OCI-LY7 (cell line): ENCODE measurements at places on chromosomes 11 and 22. TPM values are rescaled to one million over a fixed set of nuclear protein-coding genes. Genes with fewer than 3 reads are reported as not detected.

The CST6 gene
- not detected in 2 replicates for total RNA-seq

The SMARCB1 gene
- total RNA-seq = 242 and 252 TPM in 2 replicates

The SLC25A18 gene
- total RNA-seq = not detected in 2 replicates

The TRIM68 gene
- total RNA-seq = 11.9 and 15.8 TPM in 2 replicates

The DCDC1 gene
- not detected in 2 replicates for total RNA-seq

The ME3 gene
- total RNA-seq = not detected in 2 replicates

The MCHR1 gene
- not detected in 2 replicates for total RNA-seq

The CRYBA4 gene
- 1.3 TPM in 1 of 2 replicates, not detected in the other for total RNA-seq

The EIF3M gene
- 329 and 352 TPM in 2 replicates for total RNA-seq

The NCF4 gene
- total RNA-seq = 97.4 and 121 TPM in 2 replicates

The SLC22A12 gene
- not detected in 2 replicates for total RNA-seq

The MS4A14 gene
- 0.18 TPM in 1 of 2 replicates, not detected in the other for total RNA-seq

The PHF21B gene
- 12.4 TPM in 2 replicates for total RNA-seq

The ART5 gene
- not detected in 2 replicates for total RNA-seq

The TANGO2 gene
- 23.3 and 25.0 TPM in 2 replicates for total RNA-seq

The XKR3 gene
- not detected in 2 replicates for total RNA-seq

The CRYBB2 gene
- total RNA-seq = not detected in 2 replicates

The BAIAP2L2 gene
- 1.9 and 2.4 TPM in 2 replicates for total RNA-seq

The TTC12 gene
- total RNA-seq = 3.9 and 4.1 TPM in 2 replicates

The DGCR6L gene
- 18.9 and 22.5 TPM in 2 replicates for total RNA-seq

The PATE2 gene
- 1.1 and 1.4 TPM in 2 replicates for total RNA-seq

The C22orf31 gene
- total RNA-seq = not detected in 2 replicates

The TRMU gene
- total RNA-seq = 109 and 121 TPM in 2 replicates

The UPK3A gene
- not detected in 2 replicates for total RNA-seq

The RCN1 gene
- total RNA-seq = 0.74 TPM in 1 of 2 replicates, not detected in the other

The TH gene
- not detected in 2 replicates for total RNA-seq

The GLB1L2 gene
- total RNA-seq = not detected in 2 replicates

The OR5P2 gene
- not detected in 2 replicates for total RNA-seq
